ENCODE measurements at places on chromosomes 5 and 9.

GRCh38 chr5:31124651-31125305 lies 68.7 kb upstream of the CDH6 start:
- no peak for DNase-seq

DNA sequence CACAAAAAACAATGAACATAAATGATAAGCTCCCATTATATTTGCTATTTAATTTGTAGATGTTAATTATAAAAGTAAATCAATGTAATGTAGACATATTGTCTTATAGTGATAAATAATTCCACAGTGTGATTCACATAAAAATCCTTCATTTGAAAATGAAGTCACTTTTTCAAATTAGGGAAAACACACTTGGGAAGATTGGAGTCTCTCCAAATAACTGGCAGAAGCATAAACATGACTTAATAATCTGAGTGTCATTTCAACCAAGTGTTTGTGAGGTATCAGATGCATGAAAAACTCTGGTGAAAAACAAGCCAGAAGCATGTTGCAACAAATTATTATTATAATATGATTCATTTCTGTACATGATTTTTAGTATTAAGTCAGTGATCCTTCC lies 102.2 kb downstream of the CETN3 start:
- no peak for DNase-seq

DNA sequence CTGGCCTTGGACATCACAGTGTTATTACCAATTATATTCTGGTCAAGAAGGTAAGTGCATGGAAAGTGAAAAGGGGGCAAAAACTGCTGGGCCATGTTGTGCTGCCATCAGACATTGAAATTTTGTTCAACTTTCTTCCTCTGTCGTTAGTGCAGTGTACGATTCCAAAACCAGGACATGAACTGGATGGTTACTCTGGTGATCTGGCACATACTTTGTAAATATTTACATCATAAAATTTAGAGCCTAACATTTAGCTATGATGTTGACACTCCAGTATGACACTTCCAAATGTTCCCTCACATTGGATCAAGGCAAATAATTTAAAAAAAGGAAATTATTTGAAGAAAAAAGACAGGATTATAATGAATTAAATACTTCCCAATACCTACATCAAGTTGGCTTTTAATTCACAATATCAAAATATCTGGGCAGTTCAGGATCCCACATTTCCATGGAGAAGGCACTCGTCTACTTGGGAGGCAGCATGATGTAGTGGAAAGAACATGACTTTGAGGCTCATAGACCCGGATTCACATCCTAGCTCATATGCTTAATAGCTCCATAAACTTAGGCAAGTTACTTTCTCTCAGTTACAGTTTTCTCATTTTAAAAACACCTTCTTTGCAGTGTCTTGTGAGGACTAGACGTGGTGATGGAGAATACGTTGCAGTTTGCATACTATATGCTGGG lies 342.5 kb upstream of the MPDZ start:
- no peak for DNase-seq

DNA sequence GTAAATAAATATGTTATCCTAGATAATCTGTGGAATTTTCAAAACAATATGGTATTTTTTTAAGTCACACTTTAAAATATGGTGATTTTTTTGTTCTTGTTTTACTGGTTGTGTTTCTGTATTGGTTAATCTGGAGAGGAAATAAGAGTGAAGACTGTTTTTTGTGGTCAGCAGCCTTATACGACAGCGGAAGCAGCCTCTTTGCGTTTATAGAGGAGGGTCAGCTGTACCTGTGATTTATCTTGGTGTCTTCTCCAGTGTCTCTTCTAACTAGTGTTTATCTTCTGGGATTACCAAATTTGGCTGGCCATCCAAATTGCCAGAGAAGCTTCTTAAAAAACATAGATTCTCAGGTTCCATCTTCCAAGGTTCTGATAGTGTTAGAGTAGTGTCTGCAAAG lies 58.7 kb downstream of the ICE1 start:
- no peak for DNase-seq

GRCh38 chr5:143781993-143782520 lies 29.9 kb upstream of the HMHB1 start:
- no peak for DNase-seq

Measured in DMS153 (cell line).